Stimulated activated naive CD4-positive, alpha-beta T cell (primary cell): ENCODE measurements at places on chromosomes 2 and 18.
A peak's percentile ranks its signal among the peaks of the same experiment; 100 is the strongest.

GRCh38 chr2:2839782-2840531 lies 508.9 kb upstream of the MYT1L start:
- DNase-seq = no peak

DNA sequence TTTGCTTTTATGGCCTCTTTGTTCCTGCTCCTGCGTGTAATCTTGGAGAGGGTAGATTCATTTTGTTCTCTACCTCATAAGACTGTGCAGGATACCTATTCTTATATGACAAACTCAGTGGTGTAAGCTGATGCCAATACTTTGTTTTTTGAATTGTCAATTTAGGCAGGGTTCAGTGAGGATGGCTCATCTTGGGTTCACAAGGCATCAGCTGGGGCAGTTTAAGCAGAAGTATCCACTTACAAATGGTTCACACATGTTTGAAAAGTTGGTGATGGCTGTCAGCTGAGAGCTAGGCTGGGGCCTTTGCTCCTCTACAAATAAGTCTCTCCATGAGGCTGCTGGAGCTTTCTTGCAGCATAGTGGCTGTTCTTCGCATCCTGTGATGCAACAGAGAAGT lies 920.6 kb upstream of the PIK3C3 start:
- no peak for DNase-seq

GRCh38 chr2:215374002-215374401 lies 61.9 kb downstream of the FN1 start:
- DNase-seq = no peak

DNA sequence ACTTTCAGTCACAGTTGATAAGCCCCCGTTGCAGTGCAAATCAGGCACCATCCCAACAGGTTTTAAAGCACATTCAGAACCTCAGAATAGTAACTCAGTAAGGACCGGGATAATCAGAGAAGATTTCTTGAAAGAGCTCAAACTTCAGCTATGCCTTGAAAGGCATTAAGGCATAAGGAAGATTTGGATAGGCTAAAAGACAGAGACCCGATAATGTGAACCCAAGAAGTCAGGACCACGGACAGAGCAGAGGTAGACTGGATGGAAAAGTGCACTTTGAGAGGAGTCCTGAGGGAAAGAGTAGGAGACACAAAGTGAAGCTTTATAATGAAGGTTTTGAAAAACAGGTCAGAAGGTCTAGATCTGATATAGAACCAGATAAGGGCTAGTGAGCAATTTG lies 36.9 kb upstream of the KLF7 start:
- DNase-seq = no peak

DNA sequence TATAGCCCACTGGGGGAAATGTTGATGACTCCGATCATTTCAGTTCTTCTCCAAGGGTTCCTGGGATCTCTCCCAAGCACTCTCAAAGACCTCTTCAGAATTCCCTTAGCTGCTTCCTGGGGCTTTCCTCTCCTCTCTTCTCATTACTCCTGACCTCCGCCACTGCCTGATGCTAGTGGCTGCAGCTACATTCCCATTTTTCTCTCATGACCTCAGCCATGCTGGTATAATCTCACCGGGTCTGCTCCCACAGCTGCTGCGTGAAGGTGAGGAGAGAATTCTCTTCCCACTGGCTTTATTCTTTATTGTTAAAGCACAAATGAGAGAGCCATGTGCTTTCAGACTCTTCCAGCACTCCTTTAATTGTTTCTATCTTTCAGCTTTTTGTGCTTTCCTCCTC lies 312.0 kb upstream of the ETAA1 start:
- no peak for DNase-seq

DNA sequence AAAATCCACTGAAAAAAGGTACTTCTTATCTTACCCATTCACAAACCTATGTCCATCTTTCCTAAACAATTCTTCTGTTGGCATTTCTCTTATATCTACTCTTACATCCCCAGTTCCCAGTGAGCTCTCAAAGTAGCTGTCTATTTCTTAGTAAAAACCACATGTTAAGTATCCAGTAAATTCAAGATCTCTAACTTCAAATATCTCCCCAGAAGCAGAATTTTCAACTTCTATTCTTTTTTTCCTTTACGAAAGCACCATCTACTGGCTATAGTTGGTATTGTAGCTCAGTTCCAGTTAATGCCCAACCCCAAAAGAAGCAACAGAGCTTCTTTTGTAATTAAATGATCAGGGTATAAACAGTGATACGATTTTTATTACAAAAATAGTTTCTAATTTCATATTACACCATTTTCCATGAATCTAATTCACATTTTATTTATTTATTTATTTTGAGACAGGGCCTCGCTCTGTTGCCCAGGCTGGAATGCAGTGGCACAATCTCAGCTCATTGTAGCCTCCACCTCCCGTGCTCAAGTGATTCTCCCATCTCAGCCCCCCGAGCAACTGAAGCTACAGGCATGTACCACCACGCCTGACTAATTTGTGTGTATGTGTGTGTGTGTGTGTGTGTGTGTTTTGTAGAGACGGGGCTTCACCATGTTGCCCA lies 28.5 kb downstream of the HRH4 start:
- DNase-seq = no peak

DNA sequence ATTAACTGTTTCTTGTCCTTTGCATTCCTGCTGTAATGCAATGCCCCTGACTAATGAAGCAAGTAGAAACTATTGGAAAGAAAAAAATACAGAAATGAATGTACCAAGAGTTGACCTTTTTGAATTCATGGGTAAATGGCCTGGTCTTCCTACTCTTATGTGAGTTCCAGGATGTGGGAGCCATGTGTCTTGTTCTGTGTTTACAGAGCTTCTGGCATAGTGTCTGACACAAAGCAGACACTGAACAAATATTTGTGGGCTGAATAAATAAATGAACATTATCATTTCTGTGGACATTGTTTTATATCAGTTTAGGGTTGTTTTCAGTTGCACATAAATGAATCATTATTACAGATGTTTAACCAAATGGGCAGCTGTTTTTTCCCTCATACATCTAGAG lies 155.5 kb downstream of the CD8B2 start:
- DNase-seq = no peak

DNA sequence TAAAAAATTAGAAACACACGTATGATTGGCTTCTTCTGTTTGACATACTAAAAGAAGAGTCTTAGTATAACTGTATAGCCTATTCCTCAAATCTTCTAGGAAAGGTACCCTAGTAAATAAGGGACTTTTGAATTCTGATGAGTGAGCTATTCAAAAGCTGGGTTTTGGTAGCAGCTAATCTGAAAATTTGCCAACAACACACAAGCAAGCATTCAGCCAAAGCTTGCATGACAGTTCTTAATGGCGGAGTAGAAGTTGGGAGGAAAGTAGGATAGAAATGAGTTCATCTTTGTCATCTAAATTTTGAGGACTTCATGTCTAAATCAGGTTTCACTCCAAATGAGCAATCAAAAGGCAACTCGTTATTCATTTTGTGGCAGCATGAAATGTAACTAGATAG lies 813.0 kb downstream of the MBD2 start:
- no peak for DNase-seq

- no peak for DNase-seq
Measured at GRCh38 chr18:65968239-65969004, 217.6 kb downstream of the CDH7 start.

GRCh38 chr2:96143848-96144480 lies 1.3 kb downstream of the DUSP2 start:
- DNase-seq = peak; percentile 23

DNA sequence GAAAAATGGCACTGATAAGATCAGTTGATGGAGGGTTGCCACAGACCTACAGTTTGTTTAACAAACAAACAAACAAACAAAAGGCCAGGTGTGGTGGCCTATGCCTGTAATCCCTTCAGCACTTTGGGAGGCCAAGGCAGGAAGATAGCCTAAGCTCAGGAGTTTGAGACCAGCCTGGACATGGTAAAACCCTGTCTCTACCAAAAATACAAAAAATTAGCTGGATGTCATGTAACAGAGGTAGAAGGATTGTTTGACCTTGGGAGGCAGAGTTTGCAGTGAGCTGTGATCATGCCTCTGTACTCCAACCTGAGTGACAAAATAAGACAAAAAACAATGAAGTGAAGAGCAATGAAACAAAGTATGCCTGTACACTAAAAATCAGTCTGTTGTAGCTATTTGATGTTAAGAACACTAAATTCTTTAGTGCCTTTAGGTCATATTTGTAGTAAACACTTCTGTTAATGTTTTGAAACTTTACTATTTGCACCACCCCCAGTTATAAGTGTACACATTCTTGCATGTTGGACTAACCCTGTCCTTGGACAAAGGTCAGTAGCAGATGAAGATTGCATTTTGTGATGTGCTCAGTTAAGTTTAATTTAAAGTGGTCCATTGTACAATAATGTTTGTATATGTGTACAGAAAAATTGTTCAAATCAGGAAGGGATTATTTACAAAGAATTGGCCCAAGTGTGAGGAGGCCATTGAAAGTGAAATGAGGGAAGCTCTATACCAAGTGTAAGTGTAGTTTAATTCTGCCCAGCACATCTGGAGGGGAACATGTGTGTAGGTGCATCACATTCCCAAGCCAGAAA lies 73.9 kb downstream of the KYNU start:
- DNase-seq = no peak

DNA sequence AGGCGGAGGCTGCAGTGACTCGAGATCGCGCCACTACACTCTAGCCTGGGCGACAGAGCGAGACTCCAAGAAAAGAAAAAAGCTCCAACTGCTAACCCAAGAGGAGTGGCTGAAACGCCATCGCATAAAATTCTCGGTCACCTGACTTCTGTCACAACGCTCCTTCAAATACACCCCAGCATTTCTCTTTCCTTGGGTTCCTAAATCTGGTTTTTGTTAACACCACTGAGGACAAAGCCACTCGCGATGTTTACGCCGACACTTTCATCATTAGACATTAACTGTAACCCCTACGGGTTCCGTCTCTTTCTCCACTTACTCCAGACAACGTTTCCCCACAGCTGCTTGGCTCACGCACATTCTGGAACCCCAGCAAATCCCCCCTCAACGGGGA lies 679 bp downstream of the CLK1 start:
- DNase-seq = peak; percentile 37

DNA sequence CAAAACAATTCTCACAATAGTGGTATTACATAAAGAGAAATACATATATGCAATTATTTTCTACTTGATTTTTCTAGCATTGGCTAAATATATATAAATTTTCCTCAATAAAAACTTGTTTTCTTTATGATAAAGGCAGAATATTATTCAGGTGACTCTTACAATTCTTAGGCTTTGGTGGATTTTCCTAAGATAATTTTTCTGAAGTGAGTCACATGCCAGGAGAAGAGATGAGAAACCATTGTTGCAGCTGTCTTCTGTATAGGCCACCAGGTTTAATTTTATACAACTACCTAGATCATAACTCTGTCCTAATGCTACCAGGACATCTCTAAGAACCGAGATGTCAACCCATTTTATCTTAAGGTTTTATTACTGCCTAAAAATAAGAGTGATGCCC lies 552.4 kb upstream of the CDH2 start:
- DNase-seq = no peak

DNA sequence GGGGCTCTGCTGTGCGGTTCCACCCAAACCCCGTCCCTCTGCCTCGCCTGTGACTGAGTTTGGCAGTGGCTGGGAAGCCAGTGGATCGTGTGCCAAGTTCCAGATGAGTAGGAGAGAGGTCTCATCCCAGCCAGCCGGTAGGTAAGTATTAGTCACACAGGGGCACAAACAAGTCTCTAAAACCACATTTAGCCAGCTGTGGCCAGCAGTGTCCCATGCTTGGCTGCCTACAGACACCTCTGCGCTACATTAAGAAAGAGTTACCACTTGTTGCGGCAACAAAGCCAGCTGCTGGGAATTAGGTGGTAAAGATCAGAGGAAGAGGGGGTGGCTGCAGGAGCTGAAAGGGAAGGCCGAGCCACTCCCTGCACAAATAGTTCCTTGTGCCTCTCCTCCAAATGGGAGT lies 81.2 kb downstream of the GATA6 start:
- no peak for DNase-seq

DNA sequence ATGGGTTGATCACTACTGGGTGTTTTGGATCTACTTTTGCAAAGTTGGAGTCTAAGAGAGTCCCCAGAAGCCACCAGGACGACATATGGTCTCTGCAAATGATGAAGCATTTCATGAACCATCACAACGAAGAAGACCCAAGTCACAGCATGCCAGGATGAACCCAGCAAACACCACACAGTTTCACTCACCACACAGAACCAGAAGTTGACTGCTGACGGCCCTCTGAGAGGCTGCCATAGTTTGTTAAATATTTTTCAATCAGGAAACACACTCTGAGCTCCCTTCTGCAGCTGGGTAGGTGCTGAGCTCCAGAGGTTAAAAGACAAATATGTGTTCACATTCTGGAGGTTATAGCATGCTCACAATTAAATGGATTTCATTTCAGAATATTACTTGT lies 271.4 kb downstream of the DCDC2C start:
- DNase-seq = no peak

GRCh38 chr2:203799908-203800307 lies 67.7 kb upstream of the CTLA4 start:
- no peak for DNase-seq

- DNase-seq = no peak
Measured at GRCh38 chr2:226077031-226077430, 677.5 kb downstream of the NYAP2 start.

DNA sequence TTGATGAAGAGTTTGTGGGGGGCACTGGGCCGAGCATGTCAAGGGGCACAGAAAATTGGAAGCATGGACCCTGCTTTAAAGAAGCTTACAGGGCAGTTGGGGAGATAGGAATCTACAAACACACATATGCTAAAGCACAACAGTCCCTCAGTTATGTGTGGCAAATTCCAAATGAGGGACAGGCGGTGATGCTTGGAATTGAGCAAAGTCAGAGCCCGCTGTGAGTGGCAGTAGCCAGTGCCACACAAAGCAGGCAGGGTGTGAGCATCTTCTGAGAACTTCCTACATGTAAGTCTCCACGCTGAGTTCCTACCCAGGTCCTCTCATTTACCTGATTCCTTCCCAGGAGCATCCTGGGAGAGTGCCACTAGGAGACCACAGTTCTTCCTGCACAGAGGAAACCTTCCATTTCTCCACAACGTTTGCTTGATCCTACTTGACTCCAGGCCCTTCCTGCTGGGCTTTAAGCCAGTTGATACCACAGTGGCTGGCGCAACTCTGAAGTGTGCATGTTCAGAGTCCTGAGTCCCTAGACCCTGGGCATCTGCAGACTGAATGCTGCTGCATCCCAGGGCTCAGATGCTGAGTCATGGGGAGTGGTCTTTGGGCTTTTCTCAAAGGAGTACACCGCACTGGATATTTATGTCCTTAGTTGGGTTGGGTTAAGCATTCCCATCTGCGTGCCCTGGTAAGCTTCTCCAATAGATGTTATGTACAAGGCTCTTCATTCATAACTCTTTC lies 287.3 kb upstream of the REV1 start:
- DNase-seq = no peak

- no peak for DNase-seq
Measured at GRCh38 chr2:116718451-116718850, 1096.0 kb upstream of the DDX18 start.

GRCh38 chr18:75160364-75160763 lies 48.6 kb downstream of the PTGR3 start:
- no peak for DNase-seq

GRCh38 chr2:127429291-127429690 lies 11.1 kb downstream of the PROC start:
- no peak for DNase-seq

GRCh38 chr2:121298476-121298875 lies 13.5 kb upstream of the TFCP2L1 start:
- no peak for DNase-seq

GRCh38 chr18:2967820-2968219 lies 45.1 kb downstream of the LPIN2 start:
- DNase-seq = no peak

GRCh38 chr2:182220335-182220734 lies 206.5 kb downstream of the PDE1A start:
- DNase-seq = no peak

- DNase-seq = no peak
Measured at GRCh38 chr2:231640641-231641111, 48.0 kb downstream of the TEX44 start.

GRCh38 chr18:36128530-36128870 lies 640 bp downstream of the SLC39A6 start:
- no peak for DNase-seq
